ENCODE measurements at places on chromosomes 1 and 21.

DNA sequence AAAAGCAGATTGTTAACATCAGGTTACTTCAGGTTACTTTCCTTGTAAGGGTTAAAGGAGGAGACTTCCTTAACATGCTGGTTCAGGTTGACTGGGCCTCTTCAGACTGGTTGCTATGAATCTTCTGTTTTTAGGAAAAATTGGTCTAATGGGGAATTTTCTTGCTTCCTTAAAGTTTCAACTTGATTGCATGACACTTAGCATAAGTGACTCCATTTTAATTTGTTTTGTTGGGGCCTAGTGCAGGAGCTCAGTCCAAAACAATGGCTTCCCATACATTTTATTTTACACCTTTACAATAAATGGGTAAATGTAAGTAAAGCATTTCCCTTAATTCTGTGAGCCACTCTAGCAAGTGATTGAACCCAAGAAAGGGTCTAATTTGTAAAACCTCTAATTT, 53.8 kb downstream of the SLC16A1 start:
- DNase-seq: no peak

DNA sequence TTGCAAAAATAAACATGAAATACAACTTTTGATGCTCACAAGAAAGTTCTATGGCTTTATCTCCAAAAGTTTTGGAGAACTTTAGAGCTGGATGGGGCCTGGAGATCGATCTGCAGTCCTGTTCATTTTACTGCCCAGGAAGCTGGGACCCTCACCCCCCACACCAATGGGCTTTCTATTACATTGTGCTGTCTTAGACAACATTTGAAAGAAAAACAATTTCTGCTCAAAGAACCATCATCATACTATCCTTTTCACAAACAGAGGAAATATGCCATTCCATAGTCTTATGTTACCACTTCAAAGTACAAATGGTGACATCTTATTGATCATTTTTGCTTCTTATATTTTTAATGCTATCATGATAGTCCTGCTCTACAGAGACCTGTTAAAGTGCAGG, 2.0 kb upstream of the HNRNPU start:
- no peak for DNase-seq

GRCh38 chr1:28537457-28538199, 15.3 kb upstream of the TRNAU1AP start:
- DNase-seq: no peak

DNA sequence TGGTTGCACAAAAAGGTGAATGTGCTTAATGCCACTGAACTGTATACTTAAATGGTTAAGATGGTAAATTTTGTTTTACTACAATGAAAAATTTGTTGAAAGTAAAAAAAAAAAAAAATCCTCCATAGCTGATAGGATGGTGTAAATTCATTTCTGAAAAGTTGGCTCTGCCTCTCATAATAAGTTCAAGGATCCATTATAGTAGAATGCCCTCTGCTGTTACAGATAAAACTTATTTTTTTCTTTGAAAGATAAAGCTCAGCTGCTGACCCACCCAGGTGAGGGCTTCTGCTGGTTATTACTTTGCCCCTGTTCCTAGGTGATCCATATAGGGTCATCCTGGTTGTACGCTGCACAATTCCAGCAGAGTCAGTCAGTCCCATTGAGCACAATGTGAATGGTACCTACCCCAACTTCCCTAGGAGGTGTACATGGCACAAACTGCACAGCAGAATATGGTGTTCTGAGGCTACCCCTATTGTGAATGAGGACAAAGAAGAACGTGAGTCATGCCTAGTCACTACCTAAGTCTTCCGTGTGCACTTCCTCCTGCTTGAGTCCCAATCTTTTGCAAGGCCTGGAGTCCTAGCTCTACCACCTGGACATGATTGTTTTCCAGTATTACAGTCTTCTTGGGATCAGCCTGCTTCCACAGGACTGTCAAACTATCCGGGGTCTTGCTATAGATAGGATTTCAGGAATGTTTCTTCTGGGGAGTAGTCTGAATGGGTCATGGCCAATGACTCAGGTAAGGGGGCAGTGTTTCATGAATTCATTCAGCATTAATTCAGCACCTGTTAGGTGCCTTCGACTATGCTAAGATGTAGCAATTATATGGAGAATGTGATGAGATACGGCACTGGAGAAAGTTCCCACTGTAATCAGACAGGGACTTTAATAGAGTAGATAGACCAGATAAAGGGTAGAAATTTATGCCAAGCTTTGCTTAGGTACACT, 20.8 kb upstream of the CD5L start:
- no peak for DNase-seq

- DNase-seq: no peak
These were observed 44.1 kb downstream of the SLC66A1 start for GRCh38 chr1:19356266-19356665.

- DNase-seq: no peak
These were observed 372.4 kb downstream of the TGFB2 start for GRCh38 chr1:218717575-218717974.

DNA sequence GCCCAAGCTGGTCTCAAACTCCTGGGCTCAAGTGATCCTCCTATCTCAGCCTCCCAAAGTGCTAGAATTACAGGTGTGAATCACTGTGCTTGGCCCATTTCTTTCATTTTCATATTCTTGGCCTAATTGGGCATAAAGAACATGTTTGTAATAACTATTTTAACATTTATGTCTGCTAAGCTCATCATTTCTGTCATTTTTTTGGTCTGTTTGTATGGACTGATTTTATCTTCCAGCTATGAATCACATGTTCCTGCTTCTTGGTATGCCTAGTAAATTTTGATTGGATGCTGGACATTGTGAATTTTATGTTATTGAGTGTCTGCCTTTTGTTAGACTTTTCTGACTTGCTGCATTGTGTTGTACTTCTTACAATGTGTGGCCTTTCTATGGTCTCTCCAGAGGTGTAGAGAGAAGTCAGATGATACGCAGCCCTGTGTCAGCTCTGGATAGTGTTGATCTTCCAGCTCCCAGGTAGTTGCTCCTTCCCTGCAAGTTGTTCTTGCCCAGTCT, 39.0 kb upstream of the PPM1J start:
- no peak for DNase-seq

- DNase-seq: no peak
These were observed 55.2 kb upstream of the PALMD start for GRCh38 chr1:99590578-99591209.

DNA sequence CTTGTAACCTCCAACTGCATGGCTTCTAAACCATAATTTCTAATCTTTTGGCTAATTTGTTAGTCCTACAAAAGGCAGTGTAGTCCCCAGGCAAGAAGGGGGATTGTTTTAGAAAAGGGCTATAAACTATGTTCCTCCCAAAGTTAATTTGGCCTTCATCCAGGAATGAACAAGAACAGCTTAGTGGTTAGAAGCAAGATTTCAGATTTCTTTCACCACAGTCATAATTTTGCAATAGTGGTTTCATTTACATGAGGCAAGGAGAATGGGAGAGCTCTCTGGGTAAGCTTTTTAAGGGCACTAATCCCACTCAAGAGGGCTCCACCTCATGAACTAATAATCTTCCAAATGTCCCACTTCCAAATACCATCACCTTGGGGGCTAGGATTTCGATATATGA, 1353.9 kb downstream of the NCAM2 start:
- no peak for DNase-seq

- no peak for DNase-seq
These were observed 55.5 kb downstream of the CD46 start for GRCh38 chr1:207807326-207807689.

- no peak for DNase-seq
These were observed 113.9 kb downstream of the PEX14 start for GRCh38 chr1:10588640-10589039.

GRCh38 chr1:51301152-51301843, 29.1 kb downstream of the TTC39A start:
- peak; percentile 51 for DNase-seq

- no peak for DNase-seq
These were observed 287.9 kb downstream of the PLPP3 start for GRCh38 chr1:56291374-56291919.

- DNase-seq: no peak
These were observed 162.7 kb downstream of the DNM3 start for GRCh38 chr1:172003766-172004530.

GRCh38 chr1:33849211-33849610, 14.7 kb upstream of the HMGB4 start:
- no peak for DNase-seq

DNA sequence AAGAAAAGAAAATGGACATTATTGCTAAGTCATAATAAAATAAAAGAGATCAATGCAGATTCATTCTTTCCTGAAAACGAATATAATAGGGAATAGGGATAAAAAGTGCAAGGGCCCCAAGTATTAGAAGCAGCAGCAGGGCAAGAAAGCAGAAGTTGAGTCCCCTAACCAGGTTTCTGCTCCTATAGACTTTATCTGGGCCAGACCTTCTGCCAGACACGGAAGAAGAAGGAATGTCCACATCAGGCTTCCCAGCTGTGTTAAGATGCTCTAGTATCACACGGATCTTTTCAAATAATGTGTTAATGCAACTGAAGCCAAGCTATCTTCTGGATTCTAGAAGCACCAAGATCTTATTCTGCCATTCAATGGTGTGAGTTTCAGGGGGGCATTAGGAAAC, 26.9 kb downstream of the CD244 start:
- no peak for DNase-seq

- DNase-seq: no peak
These were observed 28.0 kb upstream of the PLEKHG5 start for GRCh38 chr1:6519491-6519934.

- DNase-seq: no peak
These were observed 90.1 kb downstream of the OMA1 start for GRCh38 chr1:58456470-58456869.

- DNase-seq: no peak
These were observed 31.2 kb downstream of the SDC3 start for GRCh38 chr1:30877205-30877912.
